SJSA1 (cell line): ENCODE measurements at places on chromosomes 6 and 20. TPM values are rescaled to one million over a fixed set of nuclear protein-coding genes. Genes with fewer than 3 reads are reported as not detected.

- peak; percentile 33 for DNase-seq
These were observed 14.5 kb downstream of the NPEPL1 start for GRCh38 chr20:58706975-58707681.

DNA sequence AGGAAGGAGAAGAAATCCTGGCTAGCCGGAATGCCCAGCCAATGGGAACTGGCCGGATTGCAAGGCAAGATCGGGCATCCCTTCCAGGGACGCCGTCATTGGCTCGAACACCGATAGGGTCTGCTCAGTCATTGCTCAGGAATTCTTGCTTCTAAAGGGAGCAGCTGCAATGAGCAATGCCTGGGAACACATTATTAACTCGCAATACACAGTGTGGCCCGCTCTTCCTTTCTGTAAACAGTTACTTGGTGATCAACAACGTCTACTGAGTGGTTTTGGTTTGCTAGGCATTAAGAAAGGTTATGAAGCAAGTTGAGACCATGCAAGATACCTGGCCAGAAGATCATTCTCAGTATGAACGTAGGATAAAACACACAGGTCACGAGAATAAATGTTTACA is 165.4 kb upstream of the CITED2 start:
- DNase-seq, result peak; percentile 92

- no peak for DNase-seq
These were observed 56.1 kb upstream of the ZFAND3 start for GRCh38 chr6:37763413-37763812.

DNA sequence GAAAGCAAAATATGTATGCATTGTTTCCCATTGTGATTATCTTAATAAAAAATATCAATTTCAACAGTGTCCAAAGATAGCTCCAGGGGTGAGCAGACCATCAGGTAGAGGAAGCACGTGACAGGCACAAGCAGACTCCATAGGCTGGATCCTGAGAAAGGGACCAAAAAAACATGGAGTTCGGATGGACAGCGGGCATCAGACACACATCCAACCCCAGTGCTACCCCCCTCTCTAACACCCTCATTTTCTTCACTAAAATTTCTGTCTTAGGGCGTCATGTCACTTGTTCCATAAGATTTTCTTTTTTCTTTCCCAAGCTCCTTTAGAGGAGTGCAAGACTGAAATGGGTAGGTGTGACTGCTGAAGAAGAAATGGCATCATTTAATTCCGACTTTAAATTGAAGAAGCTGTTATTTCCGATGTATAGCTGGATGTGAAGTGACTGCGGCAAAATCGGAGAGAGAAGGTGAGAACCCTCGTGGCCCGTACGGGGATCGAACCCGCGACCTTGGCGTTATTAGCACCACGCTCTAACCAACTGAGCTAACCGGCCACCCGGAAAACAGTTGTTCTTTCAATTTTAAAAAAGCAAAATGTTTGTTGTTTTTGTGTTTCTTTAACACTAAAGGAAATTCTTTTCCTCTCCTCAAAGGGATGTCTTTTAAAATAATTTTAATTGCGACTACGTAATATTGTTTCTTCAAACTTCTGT is 10.3 kb upstream of the PRSS16 start:
- DNase-seq, result no peak

GRCh38 chr20:9363673-9364072 is 150.7 kb upstream of the LAMP5 start:
- no peak for DNase-seq

GRCh38 chr6:53290537-53291510 is 57.9 kb downstream of the ELOVL5 start:
- no peak for DNase-seq

- DNase-seq, result no peak
These were observed 161.5 kb upstream of the MAN1A1 start for GRCh38 chr6:119511024-119511423.

Gene FOXO3
- 15.3 and 20.4 TPM in 2 replicates for total RNA-seq

DNA sequence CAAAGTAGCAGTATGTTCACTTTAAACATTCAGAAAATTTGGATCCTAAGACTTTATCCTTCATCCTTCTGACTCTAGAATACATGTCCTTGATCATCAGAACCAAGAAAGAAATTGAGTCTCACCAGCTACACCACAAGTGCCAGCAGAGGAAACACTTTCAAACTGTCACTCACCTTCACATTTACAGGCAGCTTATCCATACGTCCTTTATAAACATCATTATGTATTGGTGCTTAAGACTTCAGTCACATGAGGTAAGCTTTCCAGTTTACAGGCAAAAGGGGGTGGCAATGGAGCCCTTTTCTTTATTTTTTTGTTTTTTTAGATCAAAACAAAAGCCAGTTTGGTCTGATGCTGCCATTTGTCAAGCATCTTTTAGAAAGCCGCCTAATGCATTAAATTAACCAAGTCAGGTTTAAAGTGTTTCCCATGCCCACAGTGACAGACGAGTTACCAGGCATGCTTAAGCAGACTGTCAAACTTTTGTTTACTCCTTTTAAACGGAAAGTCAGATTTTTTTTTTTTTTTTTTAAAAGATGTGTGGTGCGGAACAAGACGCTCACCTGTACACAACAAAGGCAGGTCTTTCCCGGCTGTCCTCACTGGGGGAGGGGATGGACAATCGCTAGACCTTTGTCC is 952 bp upstream of the BRPF3 start:
- no peak for DNase-seq

Gene TOX2
- total RNA-seq, result 6.2 TPM in 2 replicates

- DNase-seq, result no peak
These were observed 17.0 kb upstream of the HEY2 start for GRCh38 chr6:125732398-125732797.

Gene FIG4
- 6.9 and 9.6 TPM in 2 replicates for total RNA-seq

Gene SLC22A3
- total RNA-seq, result not detected in 2 replicates

Gene ENPP4
- total RNA-seq, result 12.6 and 14.3 TPM in 2 replicates

GRCh38 chr20:1105599-1106194 is 12.7 kb upstream of the PSMF1 start:
- DNase-seq, result no peak

Gene DTNBP1
- total RNA-seq, result 0.56 and 2.7 TPM in 2 replicates

DNA sequence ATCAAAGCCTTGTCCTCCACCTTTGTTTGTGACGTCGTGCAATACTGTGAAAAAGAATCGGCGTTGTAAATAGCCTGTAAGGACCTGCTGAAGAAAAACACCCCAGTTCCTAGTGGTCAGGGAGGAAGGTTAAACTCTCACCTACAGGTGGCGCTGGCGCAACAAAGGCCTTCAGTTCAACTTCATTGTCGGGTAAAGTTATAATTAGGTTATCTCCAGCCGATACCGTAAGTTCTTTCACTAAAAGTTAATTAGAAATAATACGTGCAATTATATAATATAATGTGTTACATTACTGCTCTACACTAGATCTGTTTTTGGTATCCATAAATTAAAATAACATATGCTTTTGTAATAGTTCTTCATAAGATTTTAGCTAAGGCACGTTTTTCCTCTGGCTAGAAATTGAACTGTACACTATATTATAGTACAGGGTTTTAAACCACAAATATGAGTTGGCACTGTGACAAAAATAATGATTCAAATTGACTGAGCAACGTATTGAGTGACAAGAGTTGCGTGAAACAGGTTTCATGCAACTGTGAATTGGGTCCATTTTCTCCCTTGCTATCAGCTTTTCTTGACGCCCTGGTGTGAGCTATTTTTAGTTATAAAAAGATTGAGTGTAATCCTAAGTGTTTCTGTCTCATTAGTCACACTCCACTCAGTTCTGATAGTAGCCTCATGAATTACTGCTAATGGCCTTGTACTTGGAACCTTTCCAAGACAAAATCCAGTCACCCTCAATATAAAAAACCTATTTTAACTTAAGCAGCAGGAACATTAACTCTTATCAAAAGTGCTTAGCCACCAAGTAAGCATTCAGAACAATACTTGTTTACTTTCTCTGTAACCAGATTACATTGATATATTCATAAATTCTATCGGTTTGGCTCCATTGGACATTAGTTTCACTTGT is 62.3 kb downstream of the KIAA0319 start:
- peak; percentile 51 for DNase-seq

DNA sequence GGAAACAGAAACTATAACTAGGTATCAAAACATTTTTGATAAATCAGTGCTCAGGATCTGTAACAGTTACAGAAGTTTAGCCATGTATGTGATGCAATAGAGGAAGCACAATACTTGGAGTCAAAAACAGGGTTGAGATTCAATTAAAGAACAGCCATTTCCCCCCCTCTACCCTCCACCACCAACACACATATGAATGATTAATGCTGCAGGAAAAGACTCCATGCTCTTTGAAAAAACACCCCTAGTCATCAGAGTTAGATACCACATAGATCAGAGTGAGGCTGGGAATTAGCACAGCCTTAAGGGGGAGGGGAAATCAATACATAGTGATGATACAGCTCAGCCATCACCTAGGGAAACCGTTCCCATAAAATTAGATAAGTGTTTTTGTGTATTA is 108.9 kb upstream of the EMILIN3 start:
- DNase-seq, result no peak

GRCh38 chr6:36615018-36615761 is 21.0 kb downstream of the SRSF3 start:
- DNase-seq, result no peak

Gene SNPH
- 3.3 and 5.4 TPM in 2 replicates for total RNA-seq

DNA sequence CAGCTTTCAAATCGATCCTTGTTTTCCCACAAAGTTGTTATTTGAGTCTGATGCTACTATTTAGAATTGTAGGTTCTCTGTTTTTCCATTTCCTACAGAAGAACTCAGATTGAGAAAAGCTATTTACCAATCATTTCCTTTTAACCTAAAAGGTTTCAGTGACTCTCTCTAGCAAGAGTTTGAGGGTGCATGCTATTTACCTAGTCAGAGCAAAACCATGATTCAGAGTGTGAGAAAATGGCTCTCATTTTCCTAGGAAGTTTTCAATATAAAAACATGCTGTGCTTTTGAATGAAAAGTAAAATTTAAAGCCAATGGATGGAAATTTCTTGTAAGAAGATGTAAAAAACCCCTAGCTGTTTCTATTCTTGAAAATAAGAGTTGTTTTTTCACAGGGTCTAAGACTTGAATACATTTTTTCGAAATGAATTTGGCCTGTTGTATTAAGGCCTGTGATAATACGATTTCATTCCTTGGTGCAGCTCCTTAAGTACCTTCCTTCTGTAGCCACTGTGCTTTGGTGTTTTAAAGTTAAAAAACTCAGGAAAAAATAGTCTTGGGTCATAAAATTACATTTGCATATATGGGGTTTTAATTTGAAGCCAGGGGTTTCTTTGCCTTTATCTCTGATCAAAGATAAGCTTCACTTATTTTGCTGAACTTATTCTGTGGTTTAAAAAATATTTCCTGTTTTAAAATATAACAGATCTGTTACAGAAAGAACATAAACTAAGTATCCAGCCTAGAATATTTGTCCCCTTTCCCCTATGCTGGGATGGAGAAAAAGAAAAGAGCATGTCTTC is 18.0 kb upstream of the RSPH3 start:
- DNase-seq, result no peak

Gene PRL
- total RNA-seq, result not detected in 2 replicates

- DNase-seq, result no peak
These were observed 6.3 kb downstream of the MICAL1 start for GRCh38 chr6:109449064-109449794.

Gene CST2
- not detected in 2 replicates for total RNA-seq

- DNase-seq, result no peak
These were observed 126.7 kb downstream of the DST start for GRCh38 chr6:56516003-56516402.

- DNase-seq, result no peak
These were observed 371.7 kb upstream of the SASH1 start for GRCh38 chr6:147970970-147971369.

Gene BTN1A1
- total RNA-seq, result not detected in 2 replicates

Gene TNNC2
- total RNA-seq, result not detected in 2 replicates

DNA sequence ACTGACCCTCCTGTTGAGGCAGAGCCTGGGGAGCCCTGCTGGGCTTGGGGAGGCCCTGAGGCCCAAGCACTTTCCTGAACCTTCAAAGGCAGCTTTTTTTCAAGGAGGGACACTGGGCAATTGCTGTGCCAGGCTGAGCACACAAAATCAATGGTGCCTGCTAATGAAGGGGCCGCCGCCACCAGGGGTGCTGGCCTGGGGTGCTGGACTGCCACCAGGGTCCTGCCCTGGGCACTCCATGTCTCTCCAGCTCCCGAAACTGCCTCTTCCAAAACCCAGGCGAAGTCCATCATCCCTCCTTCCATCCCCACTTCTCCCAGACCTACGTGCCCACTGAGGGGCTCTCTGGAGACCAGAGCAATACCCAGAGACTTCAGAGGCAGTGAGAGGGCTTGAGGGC is 145.6 kb downstream of the GRM4 start:
- DNase-seq, result no peak

DNA sequence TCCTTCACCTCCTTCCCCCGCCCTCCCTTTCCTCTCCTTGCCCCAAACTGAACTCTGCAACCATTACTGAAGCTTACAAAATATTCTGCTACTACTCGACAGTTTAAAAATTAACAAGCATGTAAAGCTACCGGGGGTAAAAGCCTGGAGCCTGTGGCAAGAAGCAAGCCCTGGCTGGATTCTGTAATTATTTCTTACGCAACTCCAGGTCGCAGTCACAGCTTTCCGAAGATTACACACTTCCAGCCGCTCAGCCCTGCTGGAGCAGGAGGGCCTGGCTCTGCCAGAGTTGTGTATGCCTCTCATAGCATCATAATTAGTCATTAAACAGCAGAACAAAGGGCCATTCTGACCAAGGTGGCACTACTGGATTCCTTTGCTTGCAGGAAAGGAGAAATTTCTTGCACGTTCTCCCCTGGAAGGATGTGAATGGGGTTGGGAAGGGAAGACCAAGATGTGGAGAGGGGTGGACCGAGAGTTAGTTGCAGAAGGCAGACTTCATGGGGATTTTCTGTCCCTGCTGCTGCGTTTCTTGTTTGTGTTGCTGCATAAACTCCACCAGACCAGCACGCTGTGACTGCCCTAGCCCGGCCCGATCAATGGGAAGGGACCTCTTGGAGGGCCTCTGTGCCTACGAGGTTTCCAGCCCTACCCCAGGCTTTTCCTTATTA is 23.6 kb downstream of the FOXQ1 start:
- peak; percentile 86 for DNase-seq

- DNase-seq, result no peak
These were observed 151.0 kb downstream of the ADAT2 start for GRCh38 chr6:143299253-143300166.

GRCh38 chr20:35467339-35468224 is 12.2 kb downstream of the CEP250 start:
- no peak for DNase-seq

DNA sequence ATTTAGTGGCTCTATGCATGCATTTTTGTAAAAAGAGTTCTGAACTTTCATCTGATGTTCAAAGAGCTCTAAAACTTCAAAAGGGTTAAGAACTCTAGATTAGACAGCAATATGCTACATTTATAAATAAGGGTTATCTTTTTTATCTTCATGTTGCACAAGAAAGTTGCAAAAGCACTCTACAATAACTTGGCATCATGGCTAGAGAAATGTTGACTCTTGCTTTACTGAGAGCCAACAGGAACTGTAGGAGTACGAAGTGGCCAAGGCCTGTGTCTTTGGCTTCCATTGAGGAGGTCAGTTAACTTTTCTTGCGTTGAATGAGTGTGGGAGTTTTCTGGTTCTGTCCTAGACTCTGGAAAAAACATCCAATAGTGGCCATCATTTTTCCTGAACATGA is 516.9 kb downstream of the TFAP2B start:
- DNase-seq, result no peak

- DNase-seq, result peak; percentile 60
These were observed 14.7 kb downstream of the UQCC2 start for GRCh38 chr6:33696548-33697518.

- DNase-seq, result no peak
These were observed 233.9 kb upstream of the SYNDIG1 start for GRCh38 chr20:24235296-24236175.

Gene TDRD6
- not detected in 2 replicates for total RNA-seq

Gene MAPK13
- total RNA-seq, result not detected in 2 replicates

Gene TCP11
- 0.60 and 1.6 TPM in 2 replicates for total RNA-seq

- DNase-seq, result no peak
These were observed 697.1 kb downstream of the DOK5 start for GRCh38 chr20:55172310-55173002.

Gene HTR1B
- total RNA-seq, result not detected in 2 replicates
